ENCODE measurements at places on chromosomes 13 and 19.

DNA sequence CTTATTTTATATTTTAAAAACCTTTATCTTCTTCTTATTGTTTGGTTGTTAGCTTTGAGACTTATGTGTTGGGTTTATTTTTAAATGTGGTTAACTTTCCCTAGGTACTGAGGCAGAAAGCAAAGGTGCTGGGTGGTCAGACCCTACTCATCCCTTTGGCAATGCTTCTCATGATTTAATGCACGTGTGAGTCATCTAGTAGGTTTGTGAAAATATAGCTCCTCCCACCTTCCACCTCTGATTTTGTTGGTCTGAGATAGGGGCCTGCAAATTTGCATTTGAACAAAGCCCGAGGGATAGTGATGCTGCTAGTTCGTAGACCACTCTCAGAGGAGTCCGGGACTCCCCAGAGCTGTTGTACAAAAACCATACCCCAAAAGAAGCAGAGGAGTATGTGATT lies 771.3 kb upstream of the ARGLU1 start:
- DNase-seq, result no peak

DNA sequence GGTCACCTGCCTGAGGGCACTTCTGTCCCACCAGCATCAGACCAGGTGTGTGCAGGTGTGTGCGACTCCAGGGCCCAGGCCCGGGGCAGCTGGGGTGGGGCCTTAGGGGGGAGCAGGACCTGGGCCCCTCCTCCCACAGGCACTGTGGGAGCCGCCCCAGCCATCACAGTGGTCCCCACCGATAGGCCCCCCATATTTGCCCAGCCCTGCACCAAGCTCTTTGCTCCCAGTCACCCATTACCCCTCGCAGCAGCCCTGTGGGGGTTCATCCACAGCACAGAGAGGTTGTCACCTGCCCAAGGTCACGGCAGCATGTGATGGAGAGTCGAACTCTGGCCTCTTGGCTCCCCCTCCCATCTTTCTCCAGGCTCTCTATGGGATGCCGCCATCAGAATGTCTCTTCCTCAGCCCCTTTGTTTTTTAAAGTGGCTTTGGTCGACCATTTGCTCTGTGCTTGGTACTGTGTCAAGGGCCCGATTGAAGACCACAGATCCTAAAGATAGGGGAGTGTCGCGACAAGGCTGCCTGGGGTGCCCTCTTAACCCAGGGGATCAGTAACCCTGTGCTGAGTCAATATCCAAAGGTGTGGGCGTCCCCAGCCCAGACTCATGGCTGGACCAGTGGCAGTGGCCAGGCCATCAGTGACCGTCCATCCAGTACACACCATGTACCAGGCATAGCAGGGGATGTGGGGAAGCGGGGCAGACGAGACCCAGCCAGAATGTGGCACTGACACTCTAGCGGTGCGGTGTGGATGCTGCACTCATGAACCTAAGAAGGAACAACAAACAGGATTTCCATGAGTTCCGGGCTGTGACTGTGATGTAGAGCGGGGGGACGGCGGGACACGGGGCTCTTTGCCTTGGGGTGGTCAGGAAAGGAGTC lies 28.3 kb upstream of the NCCRP1 start:
- no peak for DNase-seq

DNA sequence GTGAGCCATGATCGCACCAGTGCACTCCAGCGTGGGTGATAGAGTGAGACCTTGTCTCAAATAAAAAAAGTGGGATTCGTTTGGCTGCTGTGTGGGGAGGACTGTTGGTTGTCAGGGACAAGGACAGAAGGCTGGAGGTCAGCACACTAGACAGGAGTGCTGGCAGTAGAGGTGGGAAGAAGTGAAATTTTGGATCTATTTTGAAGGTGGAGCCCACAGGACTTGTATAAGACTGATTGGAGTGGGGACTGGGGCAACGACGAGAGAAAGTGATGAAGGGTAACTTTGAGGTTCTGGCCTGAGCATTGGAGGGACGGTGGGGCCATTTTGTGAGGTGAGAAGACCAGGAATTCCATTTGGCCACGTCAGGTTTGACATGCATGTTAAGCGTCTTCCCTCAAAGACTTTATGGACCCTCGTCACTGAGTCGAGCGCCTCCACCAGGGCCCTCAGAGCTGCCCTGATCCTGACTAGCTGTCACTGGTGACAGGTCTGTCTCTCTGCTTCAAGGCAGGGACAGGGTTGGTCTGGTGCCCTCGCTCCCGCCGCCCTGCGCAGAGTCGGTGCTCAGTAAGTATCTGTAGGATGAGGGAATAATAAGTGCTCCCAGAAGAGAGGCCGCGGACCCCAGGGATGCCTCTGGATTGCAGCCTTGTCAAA lies 673 bp downstream of the CTU1 start:
- no peak for DNase-seq

- no peak for DNase-seq
Measured at GRCh38 chr19:45613926-45614725, 12.1 kb upstream of the GPR4 start.

DNA sequence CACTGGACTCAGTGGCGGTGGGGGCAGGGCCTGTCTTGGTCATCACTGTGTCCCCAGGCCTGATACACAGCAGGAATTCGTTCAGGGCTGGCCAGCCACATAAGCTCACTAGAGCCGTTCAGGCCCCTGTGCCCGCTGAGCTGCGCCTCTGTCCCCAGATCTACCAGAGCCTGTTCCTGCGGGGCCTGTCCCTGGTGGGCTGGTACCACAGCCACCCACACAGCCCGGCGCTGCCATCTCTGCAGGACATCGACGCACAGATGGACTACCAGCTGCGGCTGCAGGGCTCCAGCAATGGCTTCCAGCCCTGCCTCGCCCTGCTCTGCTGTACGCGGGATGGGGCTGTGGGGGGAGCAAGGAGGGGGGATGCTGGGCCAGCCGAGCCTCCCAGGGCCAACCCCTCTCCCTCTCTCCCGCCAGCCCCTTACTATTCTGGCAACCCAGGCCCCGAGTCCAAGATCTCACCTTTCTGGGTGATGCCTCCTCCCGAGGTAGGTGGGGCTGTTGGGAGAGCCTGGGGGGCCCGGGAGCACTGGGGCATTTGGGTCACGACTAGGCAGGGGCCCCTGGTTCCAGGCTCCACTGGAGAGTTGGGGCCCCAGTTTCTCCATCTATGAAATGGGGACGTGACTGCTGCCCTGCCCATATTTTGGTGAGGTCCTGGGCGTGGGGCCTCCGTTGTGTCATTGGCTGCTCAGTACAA lies 13.9 kb downstream of the MPND start:
- DNase-seq, result no peak

- peak; percentile 28 for DNase-seq
Measured at GRCh38 chr13:32639502-32640105, 53.4 kb downstream of the PDS5B start.

- DNase-seq, result no peak
Measured at GRCh38 chr19:48627201-48627864, 8.0 kb downstream of the SPHK2 start.

- no peak for DNase-seq
Measured at GRCh38 chr19:42465827-42466280, 23.1 kb upstream of the CXCL17 start.

DNA sequence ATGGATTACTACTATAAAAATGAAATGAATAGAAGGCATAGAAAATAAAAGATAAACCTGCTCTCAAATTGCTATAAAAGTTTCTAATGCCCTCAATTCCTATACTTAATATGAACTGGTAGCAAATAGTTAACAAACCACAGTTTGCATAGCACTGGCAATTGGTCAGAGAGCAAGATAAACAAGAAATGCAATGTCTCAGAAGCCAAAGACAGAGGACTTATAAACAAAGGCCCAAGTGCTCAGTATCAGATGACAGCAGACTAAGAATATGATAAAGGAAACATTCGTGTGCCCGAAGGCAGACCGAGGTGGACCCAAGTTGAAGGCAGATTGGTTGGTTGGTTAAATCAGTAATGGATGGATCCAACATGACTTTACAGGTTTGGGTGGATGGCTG lies 50.6 kb downstream of the IPO5 start:
- no peak for DNase-seq

GRCh38 chr13:49502954-49503353 lies 7.2 kb downstream of the PHF11 start:
- DNase-seq, result peak; percentile 18

DNA sequence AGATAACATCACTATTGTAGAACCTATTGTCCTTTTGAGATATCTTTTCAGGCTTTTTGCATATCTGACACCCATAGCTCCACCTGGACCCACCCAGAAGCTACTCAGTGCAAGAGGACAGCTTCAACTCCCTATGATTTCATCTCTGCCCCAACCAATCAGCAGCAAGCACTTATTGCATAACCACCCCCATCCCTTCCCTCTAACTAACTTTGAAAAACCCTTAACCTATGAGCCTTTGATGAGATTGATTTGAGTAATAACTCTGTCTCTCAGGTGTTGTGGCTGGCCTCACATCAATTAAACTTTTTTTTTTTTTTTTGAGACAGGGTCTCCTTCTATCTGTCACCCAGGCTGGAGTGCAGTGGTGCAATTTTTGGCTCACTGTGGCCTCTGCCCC lies 13.4 kb upstream of the MTRF1 start:
- no peak for DNase-seq

GRCh38 chr19:18610556-18611326 lies 1.9 kb upstream of the TMEM59L start:
- no peak for DNase-seq

- DNase-seq, result no peak
Measured at GRCh38 chr13:37448153-37448552, 150.4 kb downstream of the POSTN start.

GRCh38 chr13:42486711-42487198 lies 87.2 kb upstream of the TNFSF11 start:
- DNase-seq, result no peak

DNA sequence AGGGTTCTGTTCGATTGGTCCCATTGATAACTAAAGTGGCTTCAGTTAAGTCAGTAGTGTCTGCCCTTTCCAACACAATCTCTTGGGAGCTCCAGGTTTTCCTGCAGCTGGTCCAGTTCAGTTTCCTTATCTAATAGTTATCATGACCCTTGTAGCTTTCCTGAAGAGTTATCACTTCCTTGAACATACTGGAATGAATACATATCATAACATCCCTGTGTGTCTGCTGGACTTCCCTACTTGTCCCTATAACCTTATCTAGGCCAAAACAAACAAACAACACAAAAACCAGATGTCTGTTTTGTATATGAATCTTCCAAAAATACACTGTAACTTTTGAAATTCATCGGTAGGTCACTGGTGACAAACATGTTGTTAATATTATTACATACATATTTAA lies 167.6 kb downstream of the DCT start:
- no peak for DNase-seq

GRCh38 chr19:11540645-11541044 lies 2.0 kb downstream of the CNN1 start:
- no peak for DNase-seq

- peak; percentile 45 for DNase-seq
Measured at GRCh38 chr19:50695251-50696093, 24.1 kb downstream of the SHANK1 start.

GRCh38 chr19:44857837-44858236 lies 11.7 kb downstream of the NECTIN2 start:
- no peak for DNase-seq

GRCh38 chr13:30107121-30107520 lies 200.2 kb downstream of the KATNAL1 start:
- no peak for DNase-seq

GRCh38 chr13:105276571-105276970 lies 1258.9 kb downstream of the EFNB2 start:
- no peak for DNase-seq

DNA sequence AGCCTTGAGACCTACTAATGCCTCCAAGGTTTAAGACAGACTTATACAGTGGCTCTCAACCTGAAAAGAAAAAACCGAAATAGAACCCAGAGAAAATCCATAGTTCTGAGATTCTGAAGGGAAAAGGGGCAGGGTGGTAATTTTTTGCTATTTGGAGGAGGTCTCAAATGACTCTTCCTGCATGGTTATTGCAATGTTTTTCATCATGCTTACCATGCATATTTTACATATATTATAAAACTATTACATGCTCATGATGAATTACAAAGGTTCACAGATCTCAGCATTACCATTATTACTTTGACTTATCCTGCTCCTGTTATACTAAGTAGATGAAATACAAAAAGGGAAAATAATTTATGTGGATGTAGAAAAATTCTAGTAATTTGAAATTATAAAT lies 47.6 kb downstream of the N4BP2L2 start:
- DNase-seq, result no peak

DNA sequence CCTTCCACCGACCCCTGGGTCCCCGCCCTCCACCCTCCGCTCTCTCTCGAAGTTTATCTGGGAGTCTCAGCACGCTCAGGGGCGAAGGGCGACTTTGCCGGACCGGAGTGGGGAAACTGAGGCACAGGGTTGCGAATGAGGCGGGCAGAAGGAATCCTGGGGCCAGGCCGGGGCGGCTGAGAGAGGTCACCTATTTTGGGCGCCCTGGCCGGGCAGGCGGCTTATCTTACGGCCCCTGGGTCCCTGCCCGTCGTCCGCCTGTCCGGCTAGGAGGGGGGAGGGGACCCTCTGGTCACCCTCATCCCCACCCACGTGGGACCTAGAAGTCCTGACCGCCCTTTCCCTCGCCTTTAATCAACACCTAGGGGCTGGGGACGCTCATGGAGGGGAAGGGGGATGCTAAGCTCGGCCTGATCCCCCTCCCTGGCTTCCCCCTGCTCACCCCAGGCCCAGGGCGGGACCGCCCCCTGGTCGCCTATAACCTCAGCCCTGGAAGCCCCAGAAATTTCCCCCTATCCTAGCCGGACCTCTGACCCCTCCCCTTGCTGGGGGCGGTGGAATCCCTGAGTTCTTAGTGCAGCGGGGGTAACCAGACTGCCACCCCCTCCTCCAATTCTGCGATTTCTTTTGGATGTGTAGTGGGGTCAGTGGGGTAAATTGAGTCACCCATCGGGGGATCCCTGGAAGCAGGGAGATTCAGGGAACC lies 556 bp downstream of the TRIP10 start:
- DNase-seq, result peak; percentile 91

DNA sequence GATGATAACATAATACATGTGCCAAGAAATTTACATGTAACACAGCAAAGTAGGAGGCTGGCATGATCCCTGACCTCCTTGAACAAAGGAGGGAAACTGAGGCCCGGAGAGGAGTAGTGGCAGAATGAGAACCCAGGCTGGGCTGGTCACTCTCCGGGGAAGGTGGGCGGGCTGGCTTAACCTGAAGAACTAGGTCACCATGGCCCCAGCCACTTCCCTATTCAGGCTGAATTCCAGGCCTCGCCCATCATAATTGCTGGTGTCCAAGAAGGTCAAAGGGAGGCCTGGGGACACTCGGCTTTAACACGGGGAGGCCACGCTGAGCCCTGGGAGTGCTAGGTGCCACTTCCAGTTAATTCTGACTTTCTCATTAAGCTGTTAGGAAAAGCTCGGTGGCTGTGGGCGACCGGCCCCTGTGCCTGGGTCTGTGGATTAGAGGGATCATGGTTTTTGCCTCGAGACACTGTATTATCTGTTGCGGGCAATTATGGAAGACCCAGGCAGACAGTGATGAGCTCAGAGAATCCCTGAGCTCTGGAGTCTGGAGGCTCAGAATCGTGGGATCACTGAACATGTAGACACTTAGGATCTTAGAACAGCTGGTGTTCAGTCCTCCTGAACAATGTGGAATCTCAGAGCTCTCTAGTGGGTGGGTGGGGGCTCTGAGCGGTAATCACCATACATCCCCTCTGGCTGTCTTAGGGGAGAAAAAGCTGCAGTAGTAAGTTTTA lies 5.0 kb upstream of the TINCR start:
- DNase-seq, result no peak
